NCI-H774 (cell line): ENCODE measurements at places on chromosomes 1 and 21.
A peak's percentile ranks its signal among the peaks of the same experiment; 100 is the strongest.

DNA sequence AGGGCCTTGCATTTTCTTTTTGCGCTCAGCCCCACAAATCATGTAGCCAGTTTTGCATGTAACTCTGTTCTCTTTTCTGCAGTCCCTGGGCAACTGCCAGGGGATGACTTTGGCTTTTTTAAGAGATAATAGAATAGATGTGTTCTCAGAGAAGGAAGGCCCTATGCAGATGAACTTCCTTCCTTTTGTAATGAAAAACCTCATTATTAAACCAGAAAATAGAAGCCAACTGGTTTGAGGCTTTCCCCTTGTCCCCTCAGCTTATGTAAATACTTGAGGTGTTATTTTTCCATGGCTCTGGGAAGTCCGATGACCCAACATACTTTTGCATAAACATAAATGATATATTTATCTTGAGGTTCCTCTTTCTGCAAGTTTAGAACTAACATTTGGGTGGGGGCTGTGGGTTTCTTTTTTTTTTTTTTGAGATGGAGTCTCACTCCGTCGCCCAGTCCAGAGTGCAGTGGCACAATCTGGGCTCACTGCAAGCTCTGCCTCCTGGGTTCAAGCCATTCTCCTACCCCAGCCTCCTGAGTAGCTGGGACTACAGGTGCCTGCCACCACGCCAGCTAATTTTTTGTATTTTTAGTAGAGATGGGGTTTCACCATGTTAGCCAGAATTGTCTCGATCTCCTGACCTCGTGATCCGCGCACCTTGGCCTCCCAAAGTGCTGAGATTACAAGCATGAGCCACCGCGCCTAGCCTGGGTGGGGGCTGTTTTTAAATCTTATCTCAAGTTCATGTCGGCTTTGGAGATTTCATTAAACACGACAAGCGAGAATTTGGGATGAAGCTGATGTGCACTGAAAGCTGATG, 14.4 kb upstream of the FCRL5 start:
- no peak for DNase-seq

GRCh38 chr1:93695411-93696005, 13.9 kb upstream of the BCAR3 start:
- DNase-seq: no peak

DNA sequence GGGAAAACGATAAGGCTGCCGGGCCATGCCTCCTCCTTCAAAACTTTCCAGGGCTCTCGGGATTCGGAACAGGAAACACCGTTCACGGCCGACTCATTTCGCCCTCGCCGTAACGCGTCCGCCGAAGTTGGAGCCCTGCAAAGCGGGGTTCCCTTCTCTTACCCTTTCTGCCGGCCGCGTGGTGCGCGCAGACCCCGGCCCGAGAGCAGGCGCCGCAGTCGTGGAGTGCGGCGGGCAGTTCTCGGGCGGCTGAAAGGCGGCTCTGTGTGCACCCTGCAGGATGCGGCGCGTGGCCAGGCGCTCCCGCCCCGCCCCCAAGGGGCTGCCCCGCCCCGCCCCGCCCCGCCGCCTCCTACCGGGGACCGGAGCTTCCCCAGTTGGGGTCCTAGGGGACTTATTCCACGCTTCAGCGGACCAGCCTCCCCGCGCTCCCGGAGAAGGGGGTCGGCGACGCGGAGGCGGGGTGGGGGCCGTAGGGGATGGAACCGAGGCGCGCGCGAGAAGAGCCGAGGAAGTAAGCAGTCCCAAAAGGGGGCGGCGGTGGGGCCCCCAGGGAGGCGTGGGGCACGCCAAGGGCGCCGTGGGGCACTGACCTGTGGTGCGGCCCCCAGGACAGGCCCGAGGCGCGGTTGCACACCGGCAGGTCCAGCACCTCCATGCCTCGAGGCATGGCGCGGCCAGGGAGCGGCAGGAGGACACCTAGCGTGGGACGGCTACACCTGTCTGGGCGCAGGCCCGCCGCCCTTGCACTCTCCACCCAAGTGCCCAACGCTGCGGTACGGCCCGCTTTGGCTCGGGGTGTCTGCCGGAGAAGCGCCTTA, at the start of gene MCOLN2:
Gene MCOLN2 (minus strand): TSS at position 268 of the 821 bp plus-strand sequence. CDS start 241 bp downstream, at position 27.
- peak; percentile 37 for DNase-seq

- DNase-seq: no peak
These were observed 14.3 kb downstream of the ATP2B4 start for GRCh38 chr1:203640723-203641502.

- no peak for DNase-seq
These were observed 30.6 kb downstream of the DPT start for GRCh38 chr1:168698453-168698852.

DNA sequence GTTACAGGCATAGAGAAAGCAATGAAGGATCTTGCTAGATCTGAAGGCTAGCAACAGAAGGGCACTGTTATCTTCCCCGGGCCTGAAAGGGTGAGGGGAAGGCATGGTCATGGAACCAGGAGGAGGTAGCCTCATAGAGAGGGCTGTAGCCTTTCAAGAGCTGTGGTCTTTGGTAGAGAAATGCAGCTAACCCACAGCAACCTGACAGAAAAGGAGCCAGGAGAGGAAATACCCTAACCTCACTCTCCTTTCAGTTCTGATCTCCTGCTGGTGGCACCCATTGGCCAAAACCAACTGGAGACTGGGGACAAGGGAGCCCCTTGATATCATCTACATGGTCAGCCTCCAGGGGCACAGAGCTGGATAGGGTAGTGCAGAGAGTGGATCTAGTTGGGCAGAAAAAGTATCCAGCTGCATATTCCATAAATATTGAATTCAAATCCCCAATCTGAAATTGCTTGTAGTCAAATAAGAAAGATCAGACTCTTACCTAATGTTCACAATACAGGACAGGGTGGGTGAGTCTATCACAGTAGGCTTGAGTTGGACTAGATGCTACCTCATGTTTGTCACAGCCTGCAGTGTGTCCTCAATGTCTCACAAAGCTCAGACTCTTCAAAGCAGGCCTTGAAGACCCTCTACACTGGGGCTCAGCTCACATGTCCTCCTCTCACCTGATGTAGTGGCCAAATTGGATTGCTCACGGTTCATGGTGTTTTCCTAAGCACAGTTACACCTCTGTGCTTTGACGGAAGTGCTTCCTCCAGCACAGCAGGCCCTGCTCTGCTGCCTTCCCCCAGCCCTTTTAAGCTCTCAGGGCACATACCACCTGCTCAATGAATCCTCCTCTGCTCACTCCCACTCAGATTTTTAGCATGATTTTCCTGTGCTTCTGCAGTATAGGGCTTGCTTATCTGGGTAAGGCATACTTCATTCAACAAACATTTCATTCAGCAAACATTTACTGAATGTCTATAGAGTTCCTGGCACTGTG, 74.1 kb upstream of the JUN start:
- peak; percentile 50 for DNase-seq

GRCh38 chr1:187294421-187295201, 465.9 kb downstream of the PLA2G4A start:
- no peak for DNase-seq

GRCh38 chr1:62508187-62508758, 71.4 kb downstream of the USP1 start:
- no peak for DNase-seq
